ENCODE measurements at places on chromosomes 4 and X.

GRCh38 chr4:57053508-57053907 is 56.7 kb downstream of the IGFBP7 start:
- no peak for DNase-seq

DNA sequence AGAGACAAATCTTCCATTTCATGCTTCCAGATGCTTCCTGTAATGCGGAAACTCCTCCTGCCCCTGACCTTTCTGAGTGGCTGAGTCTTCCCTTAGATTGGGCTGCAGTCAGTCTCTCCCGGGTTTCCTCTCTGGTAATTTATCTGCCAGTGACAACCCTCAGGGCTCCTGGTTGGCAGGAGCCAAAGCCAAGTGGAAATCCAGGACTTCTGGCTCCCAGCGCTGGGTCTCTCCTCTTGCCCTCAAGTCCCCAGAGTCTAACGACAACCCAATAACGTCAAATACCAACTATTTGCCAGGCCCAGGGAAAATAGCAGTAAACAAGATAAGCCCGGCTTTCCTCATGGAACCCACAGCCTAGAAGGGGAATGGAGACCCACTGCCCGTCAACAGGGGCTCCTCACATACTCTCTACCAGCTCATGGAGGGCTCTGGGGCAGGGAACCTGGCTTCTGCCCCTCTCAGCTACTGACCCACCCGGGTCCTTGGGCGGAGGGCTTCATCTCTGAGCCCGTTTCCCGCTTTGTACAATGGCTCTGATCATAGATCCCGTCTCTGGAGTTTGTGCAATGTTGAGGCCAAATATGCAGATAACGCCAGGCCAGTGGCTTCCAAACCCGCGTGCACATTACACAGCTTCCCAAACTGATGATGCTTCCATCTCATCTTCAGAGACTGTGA is 1.1 kb upstream of the TBC1D14 start:
- peak; percentile 28 for DNase-seq

DNA sequence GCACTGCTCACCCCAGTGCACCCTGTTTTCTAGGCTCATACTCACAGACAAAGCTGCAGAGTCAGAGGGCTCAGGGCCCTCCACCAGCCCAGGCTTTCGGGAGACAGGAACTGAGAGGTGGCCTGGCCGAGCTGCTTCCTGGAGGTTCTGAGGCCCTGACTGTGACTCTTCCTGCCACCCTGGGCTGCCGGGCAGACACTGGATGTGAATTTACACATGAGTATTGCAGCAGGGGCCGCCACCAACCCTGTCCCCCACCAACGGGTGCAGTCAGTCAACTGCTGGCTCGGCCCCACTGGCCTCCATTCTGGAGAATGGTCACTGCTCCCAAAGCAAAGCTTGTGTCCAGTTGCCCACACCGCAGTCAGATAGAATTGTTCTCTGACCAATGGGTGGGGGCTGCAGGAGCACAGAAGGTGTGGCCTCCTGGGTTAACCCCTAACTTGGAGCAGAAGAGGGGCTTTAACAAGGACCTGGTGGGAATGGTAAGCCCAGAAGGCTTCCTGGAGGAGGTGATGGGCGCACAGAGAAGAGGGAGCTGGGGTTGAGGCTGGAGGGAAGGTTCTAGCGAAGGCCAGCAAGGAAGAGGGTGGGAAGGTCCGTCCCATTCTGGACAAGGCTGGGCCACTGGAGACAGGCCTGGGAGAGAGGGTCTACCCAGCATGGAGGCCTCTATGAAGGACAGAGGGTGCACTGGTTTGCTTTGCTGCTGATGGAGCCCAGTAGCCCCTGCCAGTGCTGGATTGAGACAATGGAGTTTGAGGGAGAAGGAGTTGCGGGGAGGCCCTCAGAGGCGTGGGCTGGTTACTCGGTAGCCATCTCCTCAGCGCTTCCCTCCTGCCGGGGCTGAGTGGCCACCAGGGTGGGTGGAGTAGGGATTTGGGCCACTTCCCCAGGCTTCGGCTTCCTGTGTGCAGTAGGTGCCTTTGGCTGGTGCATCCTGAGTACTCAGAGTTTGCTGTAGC is 135.3 kb downstream of the CPZ start:
- no peak for DNase-seq

DNA sequence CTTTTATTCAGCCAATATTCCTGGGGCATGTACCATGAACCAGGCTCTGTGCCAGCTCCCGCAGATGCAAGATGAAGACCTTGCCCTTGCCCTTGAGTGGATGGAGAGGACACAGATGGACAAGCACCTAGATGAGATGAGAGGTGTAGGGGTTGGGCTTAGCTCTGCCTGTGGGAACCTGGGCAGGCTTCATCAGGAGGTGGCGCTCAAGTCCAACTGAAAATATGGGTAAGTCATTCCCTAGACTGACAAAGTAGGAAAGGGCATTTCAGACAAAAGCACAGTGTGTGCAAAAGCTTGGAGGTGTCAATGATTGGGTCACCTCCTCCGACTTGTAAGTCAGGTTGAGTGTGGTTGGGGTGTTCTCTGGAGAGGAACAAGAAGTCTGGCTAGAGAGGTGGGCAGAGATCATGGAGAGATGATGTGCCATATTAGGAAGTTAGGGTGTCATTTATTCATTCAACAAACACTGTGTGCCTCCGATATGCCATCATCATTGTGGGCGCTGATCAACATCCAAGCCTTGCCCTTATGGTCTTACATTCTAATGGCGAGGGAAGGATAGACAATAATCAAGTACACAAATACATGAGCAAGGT is 64.6 kb downstream of the ANAPC4 start:
- peak; percentile 90 for DNase-seq
